Cerebellum (tissue), 4 donors: ENCODE measurements at places on chromosomes 2 and 18.

DNA sequence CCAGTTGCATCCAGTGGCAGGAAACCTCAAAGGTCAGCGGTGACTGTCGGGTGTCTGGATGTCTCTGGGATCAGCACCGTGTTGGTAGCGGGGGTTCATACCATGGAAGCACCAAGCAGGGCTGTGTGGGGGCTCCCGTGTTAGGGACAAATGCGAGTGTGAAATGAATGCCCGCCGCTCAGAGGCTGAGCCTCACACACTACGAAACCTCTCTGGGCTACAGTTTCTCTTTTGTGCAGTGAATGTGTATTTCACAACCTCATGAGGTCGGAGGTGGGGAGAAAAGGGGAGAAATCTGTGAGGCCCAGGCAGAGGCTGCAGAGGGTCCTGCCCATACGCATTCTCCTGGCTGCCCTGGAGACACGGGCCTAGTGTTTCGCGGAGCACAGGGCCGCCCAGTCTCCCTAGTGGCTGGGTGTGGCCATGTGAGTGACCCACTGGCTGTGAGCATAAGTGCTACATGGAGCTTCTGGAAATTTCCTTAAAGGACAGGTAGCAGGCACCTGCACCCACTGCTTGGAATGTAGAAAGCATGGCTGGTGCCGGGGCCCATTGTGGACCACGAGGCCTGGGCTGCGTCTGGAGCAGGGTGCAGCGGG is 138.0 kb upstream of the GLI2 start:
- DNase-seq: no peak

- no peak for DNase-seq
These were observed 29.1 kb downstream of the PRKD3 start for GRCh38 chr2:37295469-37296073.

GRCh38 chr2:235394278-235394828 is 99.5 kb upstream of the AGAP1 start:
- DNase-seq: no peak

DNA sequence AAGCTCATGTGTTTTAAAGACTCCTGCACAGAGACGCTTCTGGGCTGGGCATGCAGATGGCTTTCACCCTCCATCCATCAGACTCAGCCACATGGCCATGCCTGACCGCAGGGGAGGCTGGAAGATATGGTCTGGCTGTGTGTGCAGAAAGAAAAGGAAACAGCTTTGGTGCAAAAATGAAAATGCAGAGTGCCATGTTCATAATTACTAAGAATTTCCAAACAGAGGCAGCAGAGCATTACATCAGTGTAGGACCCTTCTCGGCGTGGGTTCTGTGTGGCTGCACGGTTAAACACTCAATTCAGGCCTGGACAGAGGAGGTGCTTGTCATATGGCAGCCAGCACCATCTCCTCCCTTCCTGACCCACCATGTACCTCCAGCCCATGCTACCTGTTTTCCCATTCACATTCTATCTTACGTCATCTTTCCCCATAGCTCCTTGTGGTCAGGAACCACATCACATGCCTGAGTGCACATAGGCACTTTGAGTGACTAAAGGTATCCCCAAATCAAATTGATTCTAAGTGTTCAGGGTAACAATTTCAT is 200.3 kb upstream of the ID2 start:
- DNase-seq: no peak

- DNase-seq: no peak
These were observed 576.4 kb upstream of the PIK3C3 start for GRCh38 chr18:41378598-41378997.

- DNase-seq: no peak
These were observed 500.7 kb downstream of the RIT2 start for GRCh38 chr18:42614619-42615293.

DNA sequence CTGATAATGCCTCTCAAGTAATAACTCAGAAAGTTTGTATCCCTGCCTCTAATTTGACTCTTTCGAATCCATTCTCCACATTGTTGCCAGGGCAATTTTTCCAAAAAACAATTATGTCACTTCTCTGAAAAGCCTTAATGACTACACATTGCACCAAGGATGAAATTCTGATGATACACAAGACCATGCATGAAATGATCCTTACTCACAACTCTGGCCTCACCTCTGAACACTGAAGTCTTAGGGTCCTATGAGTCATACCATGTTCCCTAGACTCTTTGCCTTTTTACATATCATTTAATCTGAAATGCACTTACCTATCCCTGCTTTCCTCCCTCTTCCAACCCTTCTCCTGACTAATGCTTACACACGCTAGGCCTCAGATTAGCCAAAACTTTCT is 51.0 kb downstream of the WDPCP start:
- no peak for DNase-seq

- no peak for DNase-seq
These were observed 113.8 kb upstream of the EPAS1 start for GRCh38 chr2:46183426-46183825.

DNA sequence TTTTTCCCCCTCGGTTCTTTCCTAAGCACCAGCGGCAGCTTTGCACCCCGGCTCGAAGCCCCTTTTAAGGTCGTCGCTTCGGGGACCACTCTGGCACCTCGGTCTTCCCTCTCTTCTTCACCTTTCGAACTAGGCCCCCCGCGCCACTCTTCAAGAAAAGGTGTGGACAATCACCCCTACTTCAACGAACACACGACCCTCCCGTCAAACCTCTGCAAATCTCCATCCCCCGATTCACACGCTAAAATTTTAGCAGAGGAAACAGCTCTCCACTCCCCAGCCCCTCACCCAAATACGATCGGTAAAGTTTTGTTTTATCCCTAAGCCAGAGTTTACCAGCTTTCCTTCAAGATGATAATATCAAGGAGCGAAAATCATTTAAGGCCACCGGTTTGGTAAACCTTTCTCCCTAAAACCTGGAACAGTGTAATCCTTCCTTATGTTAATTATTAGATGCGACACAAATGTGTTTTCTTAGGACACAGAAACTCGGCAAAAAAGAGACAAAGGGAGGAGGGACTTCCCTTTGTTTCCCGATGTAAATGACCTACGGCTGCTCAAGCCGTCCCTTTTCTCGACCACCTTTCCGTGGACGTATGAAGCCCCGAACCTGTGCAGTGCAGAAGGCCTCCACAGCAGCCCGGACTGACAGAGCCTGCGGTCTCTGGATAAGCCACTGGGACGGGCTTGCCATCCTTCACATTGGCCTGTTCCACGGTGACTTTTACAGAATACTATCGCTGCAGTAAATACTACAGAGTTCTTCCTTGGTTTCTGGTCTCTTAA is 85.2 kb downstream of the RBMS1 start:
- DNase-seq: no peak
